ENCODE measurements at places on chromosomes 16 and 17.

GRCh38 chr17:32319548-32319905, 22.4 kb downstream of the C17orf75 start:
- DNase-seq, result peak; percentile 65

- DNase-seq, result no peak
Measured at GRCh38 chr16:554640-555365, 5.4 kb upstream of the PRR35 start.

GRCh38 chr16:67021321-67021720, 7.6 kb upstream of the CBFB start:
- no peak for DNase-seq

- DNase-seq, result no peak
Measured at GRCh38 chr16:2324296-2324859, 16.1 kb downstream of the ABCA3 start.

DNA sequence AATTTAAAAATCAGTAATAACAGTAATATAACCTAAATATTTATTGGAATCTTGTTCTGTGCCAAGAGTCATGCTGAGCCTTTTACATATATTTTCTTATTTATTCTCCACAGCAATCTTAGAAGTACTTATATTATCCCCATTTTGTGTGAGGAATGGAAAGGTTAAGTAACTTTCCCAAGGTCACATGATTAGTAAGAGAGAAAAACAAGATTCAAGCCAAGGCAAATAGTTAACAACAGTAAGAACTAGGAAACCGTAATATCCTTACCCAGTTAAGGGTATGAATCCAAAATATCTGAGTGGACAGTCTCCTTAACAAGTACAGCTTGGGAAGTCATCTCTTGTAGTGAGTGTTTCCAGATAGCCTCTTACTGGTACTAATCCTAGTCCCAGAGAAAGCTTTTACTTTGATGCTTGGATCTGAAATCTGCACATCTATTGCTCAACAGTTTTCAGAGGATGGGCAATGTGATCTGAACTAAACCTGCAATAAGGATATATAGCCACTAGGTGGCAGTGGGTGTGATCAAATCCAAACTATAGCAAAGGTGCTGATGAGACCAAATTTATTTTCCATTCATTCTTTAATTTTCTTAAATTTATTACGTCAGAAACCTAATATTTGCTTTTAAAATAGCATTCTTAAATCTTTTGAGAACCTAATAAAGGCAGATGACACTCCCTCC, 23.3 kb downstream of the SHISA6 start:
- no peak for DNase-seq

- no peak for DNase-seq
Measured at GRCh38 chr17:33976831-33977230, 278.3 kb upstream of the CCL2 start.

GRCh38 chr16:69626256-69626655, 60.5 kb downstream of the NFAT5 start:
- no peak for DNase-seq

DNA sequence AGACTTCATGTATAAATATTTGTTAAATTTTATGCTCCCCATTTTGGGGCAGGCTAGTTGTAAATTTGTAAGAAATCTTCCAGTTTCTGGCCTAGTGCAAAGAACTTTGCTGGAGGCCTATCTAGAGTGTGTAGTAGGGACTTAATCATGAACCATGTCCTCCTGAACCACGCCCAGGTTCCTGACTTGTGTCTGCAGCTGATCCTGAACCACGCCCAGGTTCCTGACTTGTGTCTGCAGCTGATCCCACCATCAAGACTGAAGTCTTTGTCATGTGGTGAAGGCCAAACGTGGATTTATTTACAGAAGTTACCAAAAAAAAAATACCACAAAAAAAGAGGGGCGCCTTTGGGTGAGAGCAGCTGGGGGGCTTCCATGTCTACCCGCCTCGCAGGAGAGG, 33.1 kb downstream of the LMF1 start:
- DNase-seq, result no peak

- no peak for DNase-seq
Measured at GRCh38 chr16:30656974-30657865, 1.0 kb upstream of the FBRS start.

DNA sequence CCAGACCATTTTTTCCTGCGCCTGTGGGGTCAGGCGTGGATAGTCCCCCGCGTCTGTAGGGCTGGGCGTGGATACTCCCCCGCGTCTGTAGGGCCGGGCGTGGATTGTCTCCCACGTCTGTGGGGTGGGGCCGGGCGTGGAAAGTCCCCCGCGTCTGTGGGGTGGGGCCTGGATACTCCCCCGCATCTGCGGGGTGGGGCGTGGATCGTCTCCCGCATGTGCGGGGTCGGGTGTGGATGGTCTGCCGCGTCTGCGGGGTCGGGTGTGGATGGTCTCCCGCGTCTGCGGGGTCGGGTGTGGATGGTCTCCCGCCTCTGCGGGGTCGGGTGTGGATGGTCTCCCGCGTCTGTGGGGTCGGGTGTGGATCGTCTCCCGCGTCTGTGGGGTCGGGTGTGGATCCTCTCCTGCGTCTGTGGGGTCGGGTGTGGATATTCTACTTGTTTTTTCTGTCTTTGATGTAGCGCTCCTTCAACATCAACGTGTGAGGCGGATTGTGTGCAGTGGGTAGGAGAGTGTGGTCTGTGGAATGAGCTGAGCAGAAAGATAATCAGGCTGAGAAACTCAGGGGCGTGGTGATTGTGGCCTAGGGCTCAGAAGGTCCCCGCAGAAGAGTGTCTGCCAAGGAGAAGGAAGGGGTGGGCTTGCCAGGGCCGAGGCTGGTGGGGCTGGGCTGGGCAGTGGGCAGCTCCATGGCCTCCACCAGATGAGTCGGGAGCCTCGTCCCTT, 3.2 kb downstream of the GNPTG start:
- DNase-seq, result no peak

DNA sequence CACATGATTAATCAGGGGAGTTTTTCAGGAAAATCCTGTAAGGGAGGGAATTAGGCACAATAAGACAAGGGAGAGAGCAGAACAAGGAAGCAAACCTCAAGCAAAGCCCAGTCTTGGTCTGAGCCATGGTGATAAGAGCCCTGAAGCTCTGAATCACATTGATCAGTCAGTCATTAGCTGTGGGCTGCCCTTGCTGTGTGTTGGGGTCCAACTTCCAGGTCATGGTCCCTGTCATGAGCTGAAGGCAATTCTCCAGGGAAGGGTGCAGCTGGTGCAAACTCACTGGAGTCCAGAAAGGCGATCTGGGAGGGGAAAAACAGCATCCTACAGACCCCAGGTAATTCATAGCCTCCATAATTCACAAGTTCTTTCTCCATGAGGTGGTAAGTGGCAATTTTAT, 89.9 kb downstream of the CYLD start:
- DNase-seq, result no peak

DNA sequence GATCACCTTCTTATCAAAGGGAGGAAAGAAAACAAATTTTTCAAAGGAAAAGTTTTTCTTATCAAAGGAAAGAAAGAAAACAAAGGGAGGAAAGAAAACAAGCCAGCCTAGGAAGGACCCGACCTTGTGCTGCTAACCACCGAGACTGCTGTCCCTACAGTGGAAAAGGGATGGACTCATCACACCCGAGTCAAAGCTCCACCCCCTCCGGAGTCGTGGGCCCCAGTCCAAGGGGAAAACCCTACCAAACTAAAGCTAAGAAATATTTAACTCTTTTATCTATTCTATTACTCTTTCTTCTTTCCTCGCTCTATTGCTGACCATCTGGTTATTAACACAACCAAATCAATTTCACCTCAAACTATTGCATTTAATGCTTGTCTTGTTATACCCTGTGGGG, 6.1 kb upstream of the ENDOV start:
- no peak for DNase-seq

DNA sequence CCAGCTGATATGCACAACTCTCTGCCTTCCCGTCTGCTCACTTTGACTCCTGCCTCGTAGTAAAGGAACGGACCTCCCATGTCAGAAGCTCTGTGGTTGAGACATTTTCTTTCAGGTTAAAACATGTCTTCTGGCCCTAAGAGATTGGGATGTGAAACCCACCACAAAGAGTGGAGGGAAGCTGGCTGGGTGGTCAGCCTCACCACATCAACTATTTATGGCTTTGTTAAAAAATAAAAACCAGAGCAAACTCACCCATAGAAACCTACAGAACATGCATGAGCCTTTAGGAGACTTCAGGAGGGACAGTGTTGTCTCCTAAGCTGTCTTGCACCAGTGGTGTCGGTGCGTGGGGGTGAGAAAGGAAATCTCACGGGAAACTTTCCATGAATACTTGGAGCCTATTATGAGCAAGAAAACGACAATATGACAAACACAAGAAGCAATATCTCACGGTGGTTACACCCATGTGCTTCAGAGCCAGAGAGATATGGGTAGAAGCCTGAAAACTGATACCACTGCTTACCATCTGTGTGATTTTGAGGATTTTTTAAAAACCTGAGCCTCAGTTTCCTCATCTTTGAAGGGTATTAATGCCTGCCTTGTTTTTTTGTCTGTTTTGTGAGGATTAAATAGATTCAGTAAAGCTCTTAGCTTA, 61.7 kb upstream of the XYLT1 start:
- DNase-seq, result no peak

- no peak for DNase-seq
Measured at GRCh38 chr16:52404546-52404945, 142.4 kb downstream of the TOX3 start.

DNA sequence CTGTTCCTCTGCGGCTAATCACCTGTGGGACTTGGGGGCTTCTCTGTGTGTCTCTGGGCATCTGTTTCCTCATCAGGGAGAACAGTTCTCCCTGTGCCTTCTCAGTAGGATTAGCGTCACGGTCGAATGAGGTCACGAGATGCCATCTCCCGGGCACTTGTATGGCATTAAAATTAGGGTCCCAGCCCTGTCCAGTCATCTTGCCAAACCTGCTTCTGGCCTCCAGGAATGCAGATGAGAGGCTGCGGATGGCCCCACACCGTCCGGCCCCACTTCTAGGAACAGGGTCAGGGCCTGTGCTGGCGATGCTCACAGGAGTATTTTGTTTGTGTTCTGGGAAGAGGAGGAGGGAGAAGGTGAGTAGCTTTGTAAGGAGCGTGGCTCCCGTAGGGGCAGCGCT, 58.5 kb downstream of the OR1D5 start:
- DNase-seq, result no peak

DNA sequence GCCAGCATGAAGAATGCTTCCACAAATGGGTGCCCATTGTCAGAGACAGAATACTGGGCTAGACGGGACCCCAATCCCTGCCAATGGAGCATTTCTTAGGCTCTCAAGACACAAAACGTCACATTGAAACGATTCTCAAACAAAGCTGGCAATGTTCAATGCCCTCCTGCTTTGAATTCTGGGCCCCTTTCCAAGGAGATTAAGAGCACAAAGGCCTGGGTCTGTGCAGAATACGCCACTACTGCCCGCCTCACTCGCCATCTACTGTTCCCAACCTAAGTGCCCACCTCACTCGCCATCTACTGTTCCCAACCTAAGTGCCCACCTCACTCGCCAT, 9.7 kb downstream of the CFAP20 start:
- no peak for DNase-seq

GRCh38 chr17:18985475-18985874, 19.1 kb downstream of the FAM83G start:
- no peak for DNase-seq

DNA sequence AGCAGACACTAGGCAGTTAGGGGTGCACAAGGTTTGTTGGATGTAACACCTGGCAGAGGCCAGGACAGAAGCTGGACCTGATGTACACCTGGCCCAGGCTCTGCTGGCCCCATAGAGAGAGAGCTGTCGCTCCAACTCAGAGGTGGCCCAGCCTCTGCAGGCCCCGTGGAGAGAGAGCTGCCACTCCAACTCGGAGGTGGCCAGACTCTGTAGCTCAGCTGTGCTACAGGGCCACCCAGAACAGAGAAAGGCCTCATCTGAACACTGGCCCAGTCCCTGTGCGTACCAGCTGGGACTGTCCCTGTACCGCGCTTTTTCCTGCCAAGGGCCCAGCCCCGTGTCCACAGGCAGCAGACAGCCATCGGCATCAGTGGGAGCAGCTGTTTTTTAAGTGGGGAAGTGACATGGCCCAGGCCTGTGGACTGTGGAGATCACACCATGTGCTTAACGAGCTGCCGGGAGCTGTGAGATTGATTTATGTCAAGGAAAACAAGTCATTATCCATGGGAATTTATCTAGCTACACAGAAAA, 176.4 kb upstream of the CHMP6 start:
- DNase-seq, result no peak

DNA sequence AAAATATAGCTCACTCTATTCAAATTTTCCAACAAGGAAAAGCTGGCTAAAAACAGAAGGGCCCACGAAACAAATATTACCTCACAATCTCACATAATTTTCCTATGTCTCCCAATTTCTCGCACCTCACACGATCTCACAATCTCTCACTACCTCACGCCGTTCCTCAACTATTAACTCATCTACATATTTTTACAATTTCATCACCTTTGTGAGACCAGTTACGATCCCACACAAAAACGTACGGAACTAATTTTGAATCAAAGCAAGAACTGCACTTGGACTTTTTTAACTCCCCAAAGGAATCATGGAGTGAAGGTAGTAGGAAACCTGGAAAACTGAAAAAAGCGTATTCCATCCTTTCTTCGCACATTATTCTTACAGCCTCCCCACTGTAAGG, 1.1 kb downstream of the CBX1 start:
- no peak for DNase-seq

- no peak for DNase-seq
Measured at GRCh38 chr16:24477492-24477891, 61.9 kb upstream of the RBBP6 start.

- DNase-seq, result no peak
Measured at GRCh38 chr17:76548378-76549214, 8.8 kb downstream of the PRCD start.

- DNase-seq, result no peak
Measured at GRCh38 chr16:1045993-1046911, 26.3 kb upstream of the SSTR5 start.

GRCh38 chr17:78401246-78401645, 22.8 kb downstream of the PGS1 start:
- DNase-seq, result no peak

- no peak for DNase-seq
Measured at GRCh38 chr17:4604111-4604644, 19.8 kb downstream of the SMTNL2 start.

GRCh38 chr17:40064971-40065768, 2.4 kb downstream of the THRA start:
- no peak for DNase-seq

GRCh38 chr17:17719199-17719940, 38.1 kb downstream of the RAI1 start:
- DNase-seq, result no peak

- peak; percentile 13 for DNase-seq
Measured at GRCh38 chr17:19003543-19004420, 782 bp downstream of the FAM83G start.
